ENCODE measurements at places on chromosomes 7 and 10. TPM values are rescaled to one million over a fixed set of nuclear protein-coding genes. Genes with fewer than 3 reads are reported as not detected.

Gene PRSS2
- not detected for total RNA-seq

Gene SPOCK2
- total RNA-seq = 0.05 TPM

Gene ACSM6
- total RNA-seq = not detected

Gene CRYGN
- not detected for total RNA-seq

Gene NAT16
- not detected for total RNA-seq

Gene IFIT1B
- 0.37 TPM for total RNA-seq

Gene TUBB8
- total RNA-seq = 0.22 TPM

Gene AP3M1
- total RNA-seq = 26.4 TPM

Gene CLCN1
- not detected for total RNA-seq

Gene METTL27
- total RNA-seq = 1.9 TPM

Gene HDAC9
- 25.3 TPM for total RNA-seq

Gene LHFPL3
- not detected for total RNA-seq

Gene CTNNA3
- 0.02 TPM for total RNA-seq

Gene SRRM3
- 0.27 TPM for total RNA-seq

Gene SLC29A3
- 2.7 TPM for total RNA-seq

Gene CCDC3
- 2.0 TPM for total RNA-seq

Gene SPDYE8
- total RNA-seq = not detected

Gene SPACDR
- total RNA-seq = not detected

Gene OR13A1
- 0.15 TPM for total RNA-seq

Gene NCF1
- not detected for total RNA-seq

Gene FEZF1
- not detected for total RNA-seq

Gene GAD2
- total RNA-seq = not detected

Gene GPR26
- total RNA-seq = not detected

Gene UNC5B
- total RNA-seq = 0.25 TPM

Gene AGMO
- not detected for total RNA-seq

Gene OR2A1
- 0.05 TPM for total RNA-seq

Gene ITPRID1
- total RNA-seq = not detected

Gene IL15RA
- 26.3 TPM for total RNA-seq

Gene AMPH
- 3.1 TPM for total RNA-seq

Gene NXPH1
- not detected for total RNA-seq

Gene MBLAC1
- 4.6 TPM for total RNA-seq

Gene HTR5A
- not detected for total RNA-seq

Gene TMEM139
- not detected for total RNA-seq

Gene CYP26C1
- total RNA-seq = not detected
